K562 (cell line): ENCODE measurements at places on chromosomes 12 and 14. TPM values are rescaled to one million over a fixed set of nuclear protein-coding genes. Genes with fewer than 3 reads are reported as not detected.

- DNase-seq, result no peak
These were observed 13.8 kb downstream of the ASCL1 start for GRCh38 chr12:102971227-102971626.

- DNase-seq, result no peak
These were observed 533.7 kb upstream of the SEL1L start for GRCh38 chr14:82067221-82067875.

GRCh38 chr12:109822951-109823411 is 10.2 kb downstream of the TRPV4 start:
- DNase-seq, result no peak

DNA sequence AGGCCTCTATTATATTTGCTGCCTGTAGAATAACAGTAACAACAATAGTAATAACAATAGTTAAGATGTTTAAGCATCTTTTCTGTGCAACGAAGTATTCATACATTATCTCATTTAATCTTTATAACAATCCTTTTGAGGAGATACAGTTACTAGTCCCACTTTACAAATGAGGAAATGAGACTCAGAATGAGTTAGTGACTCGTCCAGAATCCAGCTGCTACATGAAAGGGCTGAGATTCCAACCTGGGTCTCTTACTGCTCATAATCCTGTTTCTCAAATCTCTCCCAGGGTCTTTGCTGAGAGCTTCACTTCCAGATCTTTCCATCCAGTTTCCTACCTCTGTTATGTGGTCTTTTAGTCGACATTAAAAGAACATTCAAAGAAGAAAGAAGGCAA is 173.7 kb upstream of the TMPO start:
- no peak for DNase-seq

The RPS29 gene
- 1,545 and 1,745 TPM in 2 replicates for total RNA-seq
